Femur (tissue), 1 donor: ENCODE measurements at places on chromosomes 1 and 21.
A peak's percentile ranks its signal among the peaks of the same experiment; 100 is the strongest.

- DNase-seq = no peak
Observed at GRCh38 chr1:218957971-218958370, 215.7 kb upstream of the LYPLAL1 start.

DNA sequence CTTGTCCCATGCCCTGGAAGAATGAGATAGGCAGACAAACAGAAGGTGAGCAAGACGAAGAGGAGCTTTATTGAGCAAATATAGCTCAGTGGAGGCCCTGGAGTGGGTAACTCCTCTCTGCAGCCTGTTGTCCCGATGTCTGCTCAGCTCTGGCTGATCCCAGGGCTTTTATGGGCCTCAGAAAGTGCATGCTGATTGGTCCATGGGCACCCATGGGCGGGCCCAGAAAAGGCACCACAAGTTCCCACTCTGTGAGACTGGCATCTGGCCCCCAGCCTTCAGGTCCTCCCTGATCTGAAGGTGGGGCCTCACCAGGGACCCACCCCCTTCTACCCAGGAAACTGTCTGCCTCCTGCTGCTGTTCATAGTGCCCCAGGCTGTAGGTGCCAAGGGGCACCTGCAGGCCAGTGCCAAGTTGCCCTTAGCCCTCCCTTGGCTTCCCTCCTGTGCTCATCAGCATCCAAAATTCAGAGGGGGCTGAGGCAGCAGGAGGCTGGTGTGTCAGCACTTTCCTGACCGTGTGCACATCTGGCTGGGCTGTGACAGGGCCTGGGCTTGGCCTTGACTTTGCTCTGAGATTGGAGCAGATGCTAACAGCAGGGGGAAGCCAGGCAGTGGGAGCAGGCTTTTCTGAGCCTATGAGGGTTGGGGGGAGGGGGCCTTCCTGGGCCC, 35.4 kb downstream of the ACTL8 start:
- no peak for DNase-seq

DNA sequence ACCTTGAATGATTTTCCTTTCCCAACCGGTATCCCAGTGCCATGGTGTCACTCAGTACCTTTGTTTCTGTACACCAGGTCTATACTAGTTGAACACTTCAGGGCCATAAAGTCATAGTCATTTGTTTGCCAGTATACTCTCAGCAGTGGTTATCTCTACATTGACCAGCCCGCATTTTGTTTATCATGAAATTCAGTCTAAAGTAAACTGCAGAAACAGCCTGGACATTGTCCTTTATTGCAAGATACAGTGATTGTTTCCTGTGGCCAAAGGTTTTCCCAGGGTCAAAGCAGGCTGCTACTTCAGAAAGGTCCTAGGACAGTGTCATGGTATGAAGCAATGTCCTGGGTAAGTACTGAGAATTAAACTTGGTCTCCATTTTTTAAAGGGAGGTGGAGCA, 407.4 kb downstream of the RWDD3 start:
- no peak for DNase-seq

DNA sequence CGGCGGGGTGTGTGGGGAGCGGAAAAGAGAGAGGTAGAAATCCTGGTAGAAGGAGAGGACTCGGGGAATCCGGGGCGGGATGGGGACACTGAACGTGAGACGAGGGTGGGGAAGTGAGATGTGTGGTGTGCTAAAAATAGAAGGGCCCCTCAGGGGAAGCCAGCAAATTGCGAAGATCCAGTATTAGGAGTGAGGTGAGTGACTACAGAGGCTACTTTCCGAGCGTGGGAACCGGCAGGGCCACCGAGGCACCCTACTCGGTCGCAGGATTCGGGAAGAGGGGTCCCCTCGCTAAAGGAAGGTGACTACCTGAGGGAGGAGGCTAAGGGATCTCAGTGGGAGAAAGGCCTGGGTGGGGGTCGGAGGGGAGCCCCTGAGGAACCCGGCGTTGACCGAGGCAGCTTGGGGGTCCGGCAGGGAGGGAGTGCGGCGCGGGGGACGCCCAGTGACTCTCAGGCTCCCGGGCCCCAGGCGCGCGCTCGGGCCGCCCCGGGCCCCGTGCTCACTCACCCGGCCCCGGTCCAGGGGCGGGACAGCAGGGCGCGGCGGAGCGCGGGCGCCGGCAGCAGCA, 318 bp downstream of the ALDH4A1 start:
- peak; percentile 55 for DNase-seq

GRCh38 chr1:71049951-71050598, 2.5 kb upstream of the PTGER3 start:
- no peak for DNase-seq

DNA sequence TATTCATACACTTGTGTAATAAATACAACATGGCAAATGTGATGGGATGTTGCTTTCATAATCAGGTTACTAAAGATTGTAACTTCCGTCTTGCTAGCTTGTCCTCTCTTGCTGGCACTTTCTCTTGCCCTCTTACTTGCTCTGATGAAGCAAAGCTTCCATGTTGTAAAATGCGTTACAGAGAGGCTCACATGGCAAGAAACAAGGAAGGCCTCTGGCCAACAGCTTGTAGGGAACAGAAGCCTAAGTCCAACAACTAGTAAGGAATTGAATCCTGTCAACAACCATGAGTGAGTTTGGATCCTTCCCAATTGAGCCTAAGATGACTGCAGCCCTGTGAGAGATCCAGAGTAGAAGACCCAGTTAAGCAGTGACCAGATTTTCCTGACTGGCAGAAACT, 15.4 kb downstream of the TMED5 start:
- no peak for DNase-seq

- DNase-seq = no peak
Observed at GRCh38 chr1:111563619-111564018, 56.0 kb upstream of the RAP1A start.

GRCh38 chr1:54356680-54357147, 49.5 kb downstream of the SSBP3 start:
- no peak for DNase-seq

DNA sequence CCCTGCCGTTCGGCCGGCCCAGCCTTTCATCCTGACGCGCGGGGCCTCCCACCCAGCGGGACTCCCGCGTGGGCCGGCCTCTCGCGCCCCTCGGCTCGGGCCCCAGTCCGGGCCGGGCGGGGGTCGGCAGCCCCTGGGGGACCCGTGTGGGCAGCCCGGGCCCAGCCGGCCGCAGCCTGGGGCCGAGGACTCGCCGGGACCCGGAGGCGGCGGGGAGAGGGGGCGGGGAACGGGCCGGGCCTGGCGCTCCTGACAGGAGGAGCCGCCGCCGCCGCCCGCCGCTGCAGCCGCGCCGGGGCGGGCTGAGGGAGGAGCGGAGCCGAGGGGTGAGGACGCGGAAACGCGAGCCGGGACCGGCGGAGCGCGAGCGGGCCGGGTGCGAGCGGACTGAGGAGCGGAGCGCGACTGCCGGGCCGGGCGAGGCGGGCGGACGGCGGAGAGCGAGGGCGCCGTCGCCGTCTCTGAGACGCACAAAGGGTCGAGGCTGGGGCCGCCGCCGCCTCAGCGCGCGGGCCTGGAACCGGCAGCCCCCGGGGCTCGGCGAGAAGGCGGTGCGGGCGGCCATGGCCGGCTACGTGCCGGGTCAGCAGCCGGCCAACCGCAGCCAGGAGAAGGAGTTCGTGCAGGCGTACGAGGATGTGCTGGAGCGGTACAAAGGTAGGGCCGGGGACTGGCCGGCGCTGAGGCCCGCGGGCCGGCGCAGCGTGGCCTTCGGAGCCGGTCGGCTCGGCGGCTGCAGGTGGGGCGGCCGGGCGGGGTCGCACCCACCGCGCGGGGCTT, 79.1 kb downstream of the NDUFS5 start:
- peak; percentile 81 for DNase-seq

GRCh38 chr1:46204406-46204742, 1.2 kb downstream of the LURAP1 start:
- no peak for DNase-seq

- DNase-seq = no peak
Observed at GRCh38 chr1:40662151-40662550, 3.3 kb downstream of the RIMS3 start.

DNA sequence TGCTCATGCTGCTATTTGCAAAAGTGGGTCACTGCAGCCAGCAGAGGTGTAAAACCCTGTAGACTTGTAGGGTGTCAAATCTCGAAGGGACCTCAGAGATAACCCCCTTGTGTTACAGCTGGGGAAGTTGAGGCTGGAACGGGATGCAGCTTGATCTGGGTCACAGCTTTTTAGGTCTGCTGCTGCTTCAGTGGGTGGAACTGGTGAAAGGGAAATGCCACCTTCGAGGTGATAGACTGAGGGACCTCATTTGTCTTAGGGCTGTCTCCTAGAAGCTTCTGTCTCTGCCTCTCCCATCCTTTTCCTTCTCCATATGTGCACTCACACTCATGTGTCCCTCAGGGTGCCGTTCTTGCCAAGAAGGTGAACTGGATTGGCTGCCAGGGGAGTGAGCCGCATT, 35.4 kb downstream of the QSOX1 start:
- no peak for DNase-seq

GRCh38 chr1:16978567-16979474, 1.6 kb downstream of the MFAP2 start:
- peak; percentile 71 for DNase-seq

DNA sequence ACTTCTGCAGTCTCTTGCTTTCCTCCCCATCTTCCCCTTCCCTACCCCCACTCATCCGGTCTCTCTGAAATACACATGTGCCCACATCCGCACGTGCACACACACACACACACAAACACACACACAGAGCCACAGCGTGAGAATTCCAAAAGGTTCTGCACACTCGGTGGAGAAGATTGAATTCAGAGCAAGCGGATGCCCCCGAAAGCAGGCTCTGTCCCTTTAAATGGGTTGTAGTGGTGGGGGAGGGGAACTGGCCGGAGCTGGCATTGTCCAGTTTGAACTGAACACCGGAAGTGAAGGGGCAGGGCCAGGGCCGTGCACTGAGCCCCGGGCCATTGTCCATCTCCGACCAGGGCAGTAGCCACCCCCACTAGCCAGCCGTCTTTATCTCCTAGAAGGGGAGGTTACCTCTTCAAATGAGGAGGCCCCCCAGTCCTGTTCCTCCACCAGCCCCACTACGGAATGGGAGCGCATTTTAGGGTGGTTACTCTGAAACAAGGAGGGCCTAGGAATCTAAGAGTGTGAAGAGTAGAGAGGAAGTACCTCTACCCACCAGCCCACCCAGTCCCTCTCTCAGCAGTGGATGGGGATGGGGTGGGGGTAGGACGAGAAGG, 1.3 kb upstream of the LIN28A start:
- DNase-seq = no peak

GRCh38 chr1:48851638-48852037, 74.9 kb upstream of the BEND5 start:
- no peak for DNase-seq

- no peak for DNase-seq
Observed at GRCh38 chr1:15417059-15417934, 7.6 kb downstream of the EFHD2 start.

GRCh38 chr1:160244209-160244608, 18.1 kb downstream of the DCAF8 start:
- no peak for DNase-seq

GRCh38 chr1:53959664-53960250, 13.6 kb downstream of the LRRC42 start:
- no peak for DNase-seq
